Myocyte (in vitro differentiated cells): ENCODE measurements at places on chromosomes 3 and 15. TPM values are rescaled to one million over a fixed set of nuclear protein-coding genes. Genes with fewer than 3 reads are reported as not detected.

GRCh38 chr3:72186400-72186855, 401.5 kb upstream of the PROK2 start:
- peak; percentile 37 for DNase-seq

XYLB gene
- 1.5 and 1.9 TPM in 2 replicates for total RNA-seq

- DNase-seq: no peak
Measured at GRCh38 chr3:112364291-112364690, 31.3 kb downstream of the CD200 start.

PRKCD gene
- total RNA-seq: 1.3 and 1.4 TPM in 2 replicates

DNA sequence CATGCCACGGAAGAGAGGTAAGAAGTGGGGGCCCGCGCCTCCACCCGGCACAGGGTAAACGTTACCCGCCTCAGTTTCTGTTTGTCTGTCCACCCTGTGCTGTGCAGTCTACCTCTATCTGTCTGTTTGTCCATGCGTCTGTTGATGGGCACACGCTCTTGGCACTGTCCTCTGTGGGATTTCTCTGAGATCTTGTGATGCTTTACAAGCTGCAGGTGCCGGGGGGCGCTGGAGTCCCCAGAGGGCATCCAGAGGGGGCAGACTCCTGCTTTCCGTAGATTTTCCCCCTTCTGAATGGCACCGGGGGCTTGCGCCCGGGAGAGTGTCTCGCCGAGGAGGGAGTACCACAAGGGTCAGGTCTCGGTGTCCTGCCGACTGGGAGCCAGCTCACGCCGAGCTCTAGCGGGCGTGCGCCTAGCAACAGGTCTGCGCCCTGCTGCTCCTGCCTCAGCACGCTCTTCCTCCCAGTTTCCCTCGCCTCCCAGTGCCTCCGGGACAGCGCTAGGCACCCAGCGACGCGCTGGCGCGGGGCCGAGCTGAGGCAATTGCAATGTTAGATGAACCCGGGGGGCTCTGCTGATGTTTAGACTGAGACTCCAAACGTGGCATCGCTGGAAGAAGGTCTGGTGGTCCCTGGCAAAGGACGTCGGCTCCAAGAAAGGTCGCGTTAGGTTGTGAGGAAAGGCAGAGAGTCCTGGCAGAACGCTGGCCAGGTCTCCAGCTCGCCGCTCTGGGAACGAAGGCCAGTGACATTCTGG, 667 bp downstream of the CEMIP start:
- peak; percentile 42 for DNase-seq

MUC20 gene
- total RNA-seq: 0.10 and 0.96 TPM in 2 replicates

DNA sequence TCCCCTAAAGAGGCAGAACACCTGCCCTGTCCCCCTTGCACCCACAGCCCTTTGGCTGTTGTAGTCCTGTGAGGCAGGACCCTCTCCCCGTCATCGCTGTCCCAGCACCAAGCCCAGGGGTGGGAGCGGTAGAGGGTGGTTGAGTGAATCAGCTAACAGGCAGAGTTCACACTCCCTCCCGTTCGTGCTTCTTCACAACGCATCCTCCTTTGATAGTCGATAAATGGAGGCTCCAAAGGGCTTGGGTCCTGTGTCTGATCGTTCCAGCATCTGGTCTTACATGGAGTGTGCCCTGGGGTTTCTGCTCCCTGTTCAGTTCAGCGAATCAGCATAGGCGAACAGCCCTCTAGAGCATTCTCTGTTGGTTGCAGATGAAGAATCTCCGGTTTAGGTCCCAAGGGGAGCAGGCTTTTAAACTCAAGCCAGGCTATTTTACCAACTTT, 820 bp upstream of the HMCES start:
- DNase-seq: no peak

CKMT1B gene
- total RNA-seq: not detected in 2 replicates

DNA sequence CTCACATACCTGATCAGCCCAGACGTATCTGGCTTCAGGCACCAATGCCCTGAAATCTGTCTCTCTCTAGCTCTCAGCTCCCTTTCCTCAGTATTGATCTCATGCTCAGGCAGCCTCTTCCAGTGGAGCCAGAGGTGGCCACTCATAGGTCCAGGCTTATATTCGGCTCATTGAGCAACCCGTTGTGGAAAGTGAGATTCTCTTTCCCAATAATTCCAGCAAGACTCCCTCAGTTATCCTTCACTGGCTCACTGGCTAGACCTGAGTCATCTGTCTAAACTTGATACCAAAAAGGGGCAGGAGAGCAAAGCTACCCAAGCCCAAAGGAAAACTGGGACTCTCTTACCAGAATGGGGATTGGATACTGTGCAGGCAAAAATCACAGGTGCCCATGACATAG, 33.4 kb upstream of the FRMD4B start:
- DNase-seq: no peak

CCDC51 gene
- 26.2 and 39.4 TPM in 2 replicates for total RNA-seq
